ENCODE measurements at places on chromosomes 1 and 21. TPM values are rescaled to one million over a fixed set of nuclear protein-coding genes. Genes with fewer than 3 reads are reported as not detected.

Gene MYBPH
- not detected for total RNA-seq

Gene LINGO4
- not detected for total RNA-seq

Gene CROCC
- total RNA-seq = 7.2 TPM

Gene CACNA1E
- 0.01 TPM for total RNA-seq

Measured in A549 treated with DMSO at 1 μM for 4 hours (cell line).